Right kidney (tissue), 9 donors: ENCODE measurements at places on chromosomes 5 and 9.

GRCh38 chr9:118782790-118783463 is 586.3 kb downstream of the BRINP1 start:
- DNase-seq: no peak

- DNase-seq: peak; percentile 67
Observed at GRCh38 chr5:141507387-141508091, 18.7 kb downstream of the PCDHGC5 start.

- DNase-seq: no peak
Observed at GRCh38 chr5:52808316-52808901, 20.7 kb downstream of the ITGA1 start.

GRCh38 chr5:139910036-139910435 is 114.4 kb downstream of the PSD2 start:
- no peak for DNase-seq

DNA sequence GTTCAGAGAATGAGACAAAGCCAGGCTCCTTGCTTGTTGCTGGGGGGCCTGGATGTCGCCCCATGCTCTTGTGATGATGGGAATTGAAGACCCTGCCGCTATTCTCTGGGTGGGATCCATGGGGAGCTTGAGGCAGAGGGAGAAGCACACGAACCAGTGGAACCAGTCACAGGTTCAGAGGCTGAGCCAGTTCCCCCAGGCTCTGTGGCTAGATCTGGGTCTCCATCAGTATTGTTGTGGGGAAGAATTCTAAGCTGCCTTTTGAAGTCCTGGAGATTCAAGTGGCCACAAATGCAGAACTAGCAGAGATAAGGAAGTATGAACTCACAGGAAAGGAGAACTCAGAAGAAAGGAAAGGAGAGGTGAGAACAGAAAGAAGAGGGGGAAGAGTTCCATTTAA is 219.4 kb downstream of the MSX2 start:
- DNase-seq: no peak

- DNase-seq: no peak
Observed at GRCh38 chr9:8816361-8816760, 1016.8 kb upstream of the DMAC1 start.

- no peak for DNase-seq
Observed at GRCh38 chr9:137136881-137137607, 1.9 kb upstream of the GRIN1 start.

GRCh38 chr9:115591584-115591984 is 473.6 kb upstream of the TNC start:
- DNase-seq: peak; percentile 10

GRCh38 chr5:68793074-68793473 is 300.7 kb upstream of the SLC30A5 start:
- no peak for DNase-seq

GRCh38 chr5:15008921-15009320 is 137.3 kb upstream of the ANKH start:
- no peak for DNase-seq
